ENCODE measurements at places on chromosomes 11 and 22.

GRCh38 chr22:35203583-35203982 lies 53.7 kb upstream of the HMGXB4 start:
- no peak for DNase-seq

DNA sequence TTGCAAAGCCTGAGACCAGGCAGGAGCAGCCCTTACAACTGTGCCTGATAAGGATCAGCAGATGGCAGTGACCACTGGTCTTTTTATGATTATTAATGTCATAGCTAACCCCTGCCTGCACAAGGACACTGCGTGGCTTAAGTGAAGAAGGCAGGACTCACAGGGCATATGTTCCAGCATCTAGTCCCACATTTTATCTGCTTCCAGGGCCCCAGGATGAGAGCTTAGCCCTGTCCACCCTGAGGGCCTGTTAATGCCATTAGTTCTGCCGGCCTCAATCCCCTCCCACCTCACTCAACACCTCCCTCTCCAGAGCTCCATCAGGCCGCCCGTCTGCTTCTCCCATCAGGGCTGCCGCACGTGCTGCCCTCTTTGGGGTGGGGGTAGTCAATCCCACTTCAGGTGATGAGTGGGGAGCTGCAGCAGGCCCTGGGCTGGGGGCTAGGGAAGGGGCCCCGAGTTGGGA lies 33.1 kb upstream of the TSPAN18 start:
- peak; percentile 63 for DNase-seq

GRCh38 chr11:46700241-46701077 lies at the start of the genes ARHGAP1 and ZNF408:
TSS of gene ARHGAP1 (minus strand) at chr11:46700619. CDS start at chr11:46696107, 4,512 bp downstream.
TSS of gene ZNF408 (plus strand) at chr11:46701031. CDS start at chr11:46701048, 17 bp downstream.
- peak; percentile 99 for DNase-seq

- no peak for DNase-seq
These were observed 1.8 kb downstream of the LDHAL6A start for GRCh38 chr11:18457450-18457849.

DNA sequence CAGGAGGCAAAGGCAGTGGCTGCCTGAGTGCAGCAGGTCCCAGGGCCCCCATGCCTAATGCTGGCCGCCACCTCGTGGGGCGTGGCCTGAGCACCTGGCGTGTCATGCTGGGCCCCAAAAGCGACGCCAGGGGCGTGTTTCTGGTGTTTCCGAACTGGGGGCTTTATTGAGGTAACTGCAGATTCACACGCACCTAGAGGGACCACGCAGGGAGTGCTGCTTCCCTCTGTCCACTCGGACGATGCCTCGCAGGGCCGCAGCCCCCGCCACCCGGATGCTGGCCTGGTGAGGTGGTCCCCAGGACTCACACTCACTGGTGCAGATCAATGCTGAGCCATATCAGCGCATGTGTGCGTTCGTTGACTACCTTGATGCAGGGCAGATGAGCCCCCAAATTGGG lies 736.2 kb downstream of the BRD1 start:
- no peak for DNase-seq

- no peak for DNase-seq
These were observed 6.1 kb downstream of the SMIM45 start for GRCh38 chr22:41957941-41958556.

- no peak for DNase-seq
These were observed 21.1 kb downstream of the TEAD1 start for GRCh38 chr11:12695221-12695794.

DNA sequence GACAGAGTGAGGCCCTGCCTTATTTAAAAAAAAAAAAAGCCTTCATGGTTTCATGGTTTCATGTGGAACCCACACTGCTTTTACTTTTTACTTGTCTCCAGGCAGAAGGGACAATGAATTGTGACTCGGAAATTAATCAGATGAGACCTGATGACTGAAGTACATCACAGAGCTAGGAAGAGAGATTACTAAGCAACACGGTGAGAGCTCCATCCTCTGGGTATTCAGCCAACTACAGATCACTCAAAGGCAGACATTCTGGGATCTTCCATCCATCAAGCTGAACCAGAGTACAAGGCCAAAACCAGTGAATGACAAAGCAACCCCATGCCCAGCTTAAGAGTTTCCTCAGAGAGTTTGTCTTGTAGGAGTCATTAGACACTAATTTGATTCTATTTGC lies 433.2 kb downstream of the SOX6 start:
- no peak for DNase-seq

DNA sequence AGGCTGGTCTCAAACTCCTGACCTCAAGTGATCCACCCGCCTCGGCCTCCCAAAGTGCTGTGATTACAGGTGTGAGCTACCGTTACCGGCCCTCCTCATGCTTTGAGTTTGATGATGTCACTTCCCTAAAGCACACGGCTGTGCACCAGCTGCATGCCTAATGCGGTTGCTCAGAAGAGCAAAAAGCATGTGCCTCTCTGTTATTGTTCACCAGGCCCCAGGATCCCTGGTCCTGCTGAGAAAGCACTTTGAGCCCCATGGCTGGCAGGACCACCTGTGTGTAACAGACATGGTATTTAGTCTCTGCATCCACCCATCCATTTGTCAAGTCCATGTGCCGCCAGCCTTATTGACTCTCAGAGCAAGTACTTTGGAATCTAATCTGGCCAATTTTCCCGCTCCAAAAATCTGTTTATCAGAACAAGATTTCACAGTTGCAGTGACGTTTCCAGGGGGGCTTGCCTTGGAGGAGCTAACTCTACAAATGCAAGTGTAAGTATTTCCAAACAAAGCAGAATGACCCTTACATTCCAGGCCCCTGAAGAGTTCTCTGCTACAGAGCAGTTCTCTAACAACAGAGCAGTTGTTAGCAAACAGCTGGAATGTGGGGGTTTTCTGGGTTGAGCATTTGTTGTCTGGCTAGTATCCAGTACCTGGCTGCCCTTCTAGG lies 89.4 kb downstream of the LDLRAD3 start:
- DNase-seq, result no peak

DNA sequence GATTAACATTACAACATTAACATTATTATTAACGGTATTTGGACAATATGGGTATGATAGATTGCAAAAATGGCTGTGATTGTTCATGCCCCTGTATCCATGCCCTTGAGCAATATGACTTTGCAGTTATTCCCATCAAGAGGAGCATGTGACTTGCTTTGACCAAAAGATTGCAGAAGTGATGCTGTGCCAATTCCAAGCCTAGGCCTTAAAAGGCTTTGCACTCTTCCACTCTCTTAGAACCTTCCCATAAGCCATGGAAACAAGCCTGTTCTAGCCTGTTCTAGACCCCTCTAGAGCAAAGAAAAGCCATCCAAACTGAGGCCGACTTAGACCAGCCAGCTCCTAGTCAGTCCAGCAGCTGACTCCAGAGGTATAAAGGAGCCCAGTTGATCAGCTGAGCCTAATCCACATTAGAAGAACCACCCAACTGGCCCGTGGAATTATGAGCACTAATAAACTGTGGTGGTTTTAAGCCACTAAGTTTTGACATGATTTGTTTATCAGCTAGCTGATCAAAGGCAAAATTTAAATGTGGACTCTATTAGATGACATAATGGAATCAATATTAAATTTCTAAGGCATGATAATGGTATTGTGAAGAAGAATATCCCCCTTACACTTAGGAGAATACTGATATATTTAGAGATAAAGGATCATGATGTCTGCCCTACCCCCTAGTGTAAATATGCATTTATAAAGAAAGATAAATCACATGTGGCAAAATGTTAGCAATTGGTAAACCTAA lies 28.6 kb downstream of the RAB30 start:
- no peak for DNase-seq

DNA sequence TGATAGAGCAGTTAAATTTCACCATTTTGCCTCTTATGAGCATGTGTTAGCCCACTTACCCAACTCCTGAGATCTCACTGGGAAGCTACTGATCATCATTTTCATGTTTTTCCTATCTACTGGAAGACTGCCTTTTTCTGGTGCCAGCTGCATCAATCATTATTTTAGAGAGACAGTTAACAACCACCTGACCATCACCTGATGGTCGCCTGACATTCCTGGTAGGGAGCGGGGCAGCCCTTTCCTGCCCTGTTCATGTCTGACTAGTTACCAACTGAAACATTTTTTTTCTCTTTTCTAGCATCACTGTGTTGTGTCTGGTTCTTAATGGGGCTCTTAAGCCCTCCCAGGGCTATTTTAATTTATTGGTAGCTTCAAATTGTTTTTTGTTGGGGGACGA lies 20.2 kb upstream of the PATL1 start:
- DNase-seq, result no peak

DNA sequence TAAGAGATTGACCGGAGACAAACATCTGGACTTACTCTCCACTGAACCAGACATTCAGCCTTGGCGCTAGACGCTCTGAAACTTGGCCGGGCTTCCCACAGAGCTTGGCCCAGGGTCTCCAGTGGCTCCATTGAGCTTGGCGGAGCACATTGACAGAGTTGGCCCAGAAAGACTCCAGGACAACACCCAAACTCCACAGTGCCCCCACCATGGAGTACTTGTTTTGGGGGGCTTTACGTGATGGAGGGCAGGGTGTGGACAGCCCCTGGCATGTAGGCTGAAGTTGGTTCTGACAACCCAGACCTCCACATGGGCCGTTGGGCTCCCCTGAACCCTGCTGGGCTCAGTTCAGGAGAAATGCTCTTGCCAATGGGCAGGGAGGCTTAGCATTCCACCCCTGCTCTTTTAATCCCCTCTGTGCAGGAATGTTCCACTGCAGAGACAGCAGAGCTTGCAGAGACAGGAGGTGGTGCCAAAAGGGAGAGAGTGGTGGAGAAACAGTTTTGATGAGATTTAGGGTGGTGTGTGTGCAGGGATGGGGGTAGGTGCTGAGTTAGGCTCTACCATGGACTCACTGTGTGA lies 102.4 kb upstream of the TIMP3 start:
- DNase-seq, result peak; percentile 73

DNA sequence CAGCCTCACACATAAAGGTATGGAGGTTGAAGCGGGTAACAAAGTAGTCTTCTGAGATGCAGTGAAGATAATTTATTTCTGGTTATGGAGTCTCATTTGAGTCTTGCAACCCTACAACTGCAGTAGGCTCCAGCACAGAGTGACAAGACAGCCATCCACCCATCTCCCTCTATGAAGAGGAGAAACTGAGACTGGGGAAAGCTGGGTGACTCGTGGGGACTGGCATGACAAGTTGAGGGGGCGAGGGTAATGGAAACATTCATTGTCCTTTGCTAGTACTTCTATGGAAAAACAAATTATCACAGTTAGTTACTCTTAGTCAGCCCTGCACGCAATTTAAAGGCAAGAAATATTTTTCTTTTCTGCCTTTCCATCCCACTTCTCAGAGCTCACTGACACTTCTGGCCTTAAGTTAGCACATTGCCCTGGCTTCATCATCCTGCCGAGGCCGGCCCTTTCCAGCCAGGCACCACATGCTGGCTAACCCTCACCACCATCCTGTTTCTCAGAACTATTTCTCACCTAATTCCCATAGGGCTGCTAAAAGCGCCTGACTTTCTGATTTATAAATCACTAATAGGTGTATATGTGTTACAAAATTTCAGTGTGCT lies 361.1 kb downstream of the ETS1 start:
- no peak for DNase-seq

DNA sequence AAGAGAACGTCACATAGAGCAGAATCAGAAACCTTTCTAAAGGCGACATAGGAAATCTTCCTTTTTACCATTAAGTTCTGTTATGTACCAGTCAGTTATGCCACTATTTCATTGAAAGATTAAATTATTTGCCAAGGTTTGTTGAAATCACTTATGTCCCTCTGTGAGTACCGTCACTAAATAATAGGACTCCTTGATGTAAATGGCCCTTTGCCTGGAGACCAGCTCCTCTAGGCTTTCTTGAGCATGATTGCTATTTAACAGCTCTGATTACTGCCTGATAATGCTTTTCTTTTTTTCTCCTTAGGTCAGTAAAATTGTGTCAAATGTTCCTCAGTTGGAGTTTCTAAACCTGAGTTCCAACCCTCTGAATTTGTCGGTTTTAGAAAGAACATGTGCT lies 29.3 kb downstream of the TBCEL start:
- no peak for DNase-seq

DNA sequence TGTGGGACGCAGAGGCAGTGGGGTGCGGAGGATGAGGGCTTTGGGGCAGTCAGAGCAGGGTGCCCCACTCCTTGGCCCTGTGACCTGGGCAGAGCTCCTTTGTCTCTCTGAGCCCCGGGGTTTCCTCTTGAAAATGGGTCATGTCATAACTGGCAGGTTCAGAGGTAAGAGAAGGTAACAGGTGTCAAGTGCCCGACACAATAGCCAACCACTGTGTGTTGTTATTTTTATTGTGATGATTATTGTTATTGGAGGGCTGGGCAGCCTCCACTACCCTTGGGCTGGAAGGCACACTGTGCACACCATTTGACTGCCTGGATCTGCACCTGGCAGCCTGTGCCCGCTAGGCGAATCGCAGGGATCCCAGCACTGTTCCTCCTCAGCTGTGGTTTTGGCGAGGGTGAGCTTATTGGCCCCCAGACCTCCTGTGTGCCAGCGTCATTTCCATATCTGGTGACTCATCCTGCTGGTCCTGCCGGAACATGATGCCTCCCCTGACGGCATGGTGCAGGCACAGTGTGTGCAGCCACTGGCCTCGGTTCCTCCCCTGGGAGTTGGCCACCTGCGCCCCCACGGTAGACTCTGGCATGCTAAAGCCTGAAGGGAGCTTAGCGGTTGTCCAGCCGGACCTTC lies 15.4 kb upstream of the SOX10 start:
- no peak for DNase-seq

DNA sequence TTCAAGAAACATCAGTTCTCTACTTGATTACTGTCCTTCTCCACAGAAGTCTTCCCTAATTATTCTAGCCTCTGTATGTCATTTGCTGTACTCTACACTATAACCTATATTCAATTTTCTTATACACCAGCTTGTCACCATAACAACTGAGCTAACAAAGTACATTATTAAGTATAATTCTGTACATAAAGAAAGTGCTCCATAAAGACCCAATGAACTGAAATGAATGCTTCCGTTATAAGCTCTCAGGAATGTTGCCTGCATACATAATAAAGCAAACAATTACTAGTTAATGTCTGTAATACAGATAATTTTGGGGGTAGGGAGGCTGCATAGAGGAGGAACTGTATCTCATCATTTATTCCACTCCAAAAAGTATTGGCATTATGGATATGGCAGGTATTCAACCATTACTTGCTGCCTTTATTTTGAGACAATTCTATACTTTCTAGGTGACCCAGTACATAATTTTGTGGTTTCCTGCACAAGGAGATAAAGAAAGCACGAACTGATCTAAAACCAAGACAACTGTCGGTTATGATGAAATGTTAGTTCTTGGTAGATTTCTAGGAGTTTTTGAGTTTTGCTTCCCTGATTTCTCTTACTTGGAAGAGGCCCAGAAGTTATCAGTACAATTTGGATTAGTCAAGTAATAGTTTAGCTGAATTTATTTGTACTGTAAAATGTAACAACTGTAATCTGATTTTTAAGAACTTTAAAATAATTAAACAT lies 202.5 kb downstream of the SBF2 start:
- DNase-seq, result no peak

DNA sequence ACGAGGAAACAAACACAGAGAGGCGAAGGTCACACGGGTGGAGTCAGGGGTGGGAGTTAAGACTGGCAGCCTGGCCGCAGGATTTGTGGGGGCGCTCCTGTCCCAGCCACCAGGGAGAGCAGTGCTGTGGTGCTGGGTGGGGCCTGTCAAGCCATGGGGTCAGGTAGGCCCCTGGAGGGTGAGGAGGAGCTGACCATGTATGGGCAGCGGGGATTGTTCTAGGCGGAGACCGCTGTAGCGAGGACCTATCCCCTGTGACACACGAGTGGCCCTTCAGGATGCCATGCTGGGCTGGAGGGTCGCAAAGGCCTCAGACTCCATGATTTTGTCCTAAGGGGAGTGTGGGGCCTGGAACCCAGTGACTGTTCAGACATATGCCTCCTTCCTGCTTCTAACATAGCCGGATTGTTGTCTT lies 1.6 kb upstream of the RPS19BP1 start:
- DNase-seq, result no peak

- DNase-seq, result peak; percentile 63
These were observed 365.7 kb upstream of the CADM1 start for GRCh38 chr11:115869780-115870431.

- no peak for DNase-seq
These were observed 126.4 kb upstream of the APOA1 start for GRCh38 chr11:116963813-116964212.

Measured in left forelimb (tissue), 1 donor.